Fibroblast of the aortic adventitia (primary cell): ENCODE measurements at places on chromosomes 4 and X.

DNA sequence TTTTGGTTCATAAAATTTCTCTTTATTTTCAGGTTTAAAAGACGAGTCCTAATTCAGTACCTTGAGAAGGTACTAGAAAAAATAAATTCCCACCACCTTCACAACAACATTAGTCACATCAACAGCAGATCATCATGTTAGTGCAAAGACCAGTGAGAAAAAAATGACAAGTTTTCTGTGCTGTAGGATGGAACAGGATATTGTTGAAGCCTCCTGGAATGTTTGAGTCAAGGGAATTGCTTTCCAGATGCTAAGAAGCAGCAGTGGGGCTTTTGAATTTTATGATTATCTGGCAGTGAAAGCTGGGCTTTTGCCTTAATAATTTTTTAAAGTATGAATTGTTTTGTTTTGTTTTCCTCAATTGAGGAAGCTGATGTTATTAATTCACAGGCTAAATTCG, 61.0 kb downstream of the INTS6L start:
- no peak for DNase-seq

- DNase-seq = no peak
Measured at GRCh38 chr4:41110050-41110449, 104.3 kb downstream of the APBB2 start.

- DNase-seq = no peak
Measured at GRCh38 chr4:183297675-183298074, 22.4 kb downstream of the CLDN22 start.

DNA sequence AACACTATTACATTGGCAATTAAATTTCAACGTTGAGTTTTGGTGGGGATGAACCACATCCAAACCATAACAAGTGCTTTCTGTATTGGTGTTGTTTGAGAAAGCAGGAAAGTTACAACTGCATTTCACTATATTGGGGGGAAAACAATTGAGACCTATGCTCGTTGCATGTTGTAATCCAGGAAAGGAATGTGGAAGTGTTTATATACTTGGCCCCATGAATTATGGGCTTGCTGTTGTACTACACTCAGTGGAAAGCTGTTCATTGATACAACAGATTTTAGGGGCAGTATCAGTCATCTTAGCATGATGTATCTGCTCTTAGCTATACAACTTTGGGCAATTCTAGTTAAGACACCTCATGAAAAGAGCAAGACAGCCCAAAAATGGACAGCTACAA, 52.4 kb downstream of the KLHL5 start:
- no peak for DNase-seq

- DNase-seq = no peak
Measured at GRCh38 chrX:85941275-85941674, 106.1 kb downstream of the CHM start.

GRCh38 chr4:55820279-55820678, 689 bp downstream of the EXOC1L start:
- no peak for DNase-seq

DNA sequence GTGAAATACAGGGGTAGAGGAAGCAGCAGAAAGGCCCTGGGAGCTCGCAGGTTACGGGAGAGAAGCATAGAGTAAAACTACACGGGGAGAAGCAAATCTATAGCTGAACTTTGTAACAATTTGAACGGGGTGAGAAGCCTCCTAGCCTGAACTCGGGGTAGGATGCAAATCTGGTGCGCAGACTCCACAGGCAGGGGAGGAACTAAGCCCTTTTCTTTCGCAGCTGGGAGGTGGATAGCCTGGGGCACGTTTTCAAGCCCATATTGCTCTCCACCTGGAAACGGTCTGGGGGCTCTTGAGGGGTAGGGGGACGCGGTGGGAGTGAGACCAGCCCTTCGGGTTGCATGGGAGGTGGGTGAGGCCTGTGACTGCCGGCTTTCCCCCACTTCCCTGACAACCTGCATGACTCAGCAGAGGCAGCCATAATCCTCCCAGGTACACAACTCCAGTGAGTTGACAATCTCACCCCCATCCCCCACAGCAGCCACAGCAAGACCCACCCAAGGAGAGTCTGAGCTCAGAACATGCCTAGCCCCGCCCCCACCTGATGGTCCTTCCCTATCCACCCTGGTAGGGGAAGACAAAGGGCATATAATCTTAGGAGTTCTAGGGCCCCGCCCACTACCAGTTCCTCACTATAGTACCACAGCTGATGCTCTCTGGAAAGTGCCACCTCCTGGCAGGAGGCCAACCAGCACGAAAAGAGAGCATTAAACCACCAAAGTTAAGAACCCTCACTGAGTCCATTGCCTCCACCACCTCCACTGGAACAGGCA, 29.9 kb downstream of the SOWAHB start:
- no peak for DNase-seq

- peak; percentile 19 for DNase-seq
Measured at GRCh38 chr4:87499403-87500091, 29.6 kb downstream of the SPARCL1 start.

GRCh38 chr4:173262375-173262774, 71.8 kb downstream of the HMGB2 start:
- no peak for DNase-seq

- no peak for DNase-seq
Measured at GRCh38 chr4:121693886-121694285, 2.9 kb downstream of the ANXA5 start.

- no peak for DNase-seq
Measured at GRCh38 chrX:48956728-48957414, 536 bp downstream of the OTUD5 start.

DNA sequence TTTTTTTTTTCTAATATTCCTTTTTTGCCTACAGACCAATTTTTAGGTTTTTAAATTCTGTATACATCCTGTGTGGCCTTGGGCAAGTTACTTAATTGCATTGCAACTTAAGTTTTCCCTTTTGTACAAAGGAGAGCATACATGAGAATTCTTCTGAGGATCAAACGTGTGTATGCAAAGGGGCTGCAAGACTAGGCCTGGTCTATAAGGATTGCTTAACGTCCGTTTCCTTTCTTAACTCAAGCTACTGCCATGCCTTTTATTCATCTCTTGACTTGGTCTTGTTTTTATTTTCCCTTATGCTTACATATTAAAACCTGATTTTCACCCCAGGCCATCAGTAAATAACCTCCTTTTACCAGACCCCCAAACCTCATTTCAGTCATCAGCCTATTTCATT, 13.6 kb downstream of the RBPJ start:
- DNase-seq = no peak

- no peak for DNase-seq
Measured at GRCh38 chr4:121574618-121575017, 122.2 kb downstream of the ANXA5 start.

DNA sequence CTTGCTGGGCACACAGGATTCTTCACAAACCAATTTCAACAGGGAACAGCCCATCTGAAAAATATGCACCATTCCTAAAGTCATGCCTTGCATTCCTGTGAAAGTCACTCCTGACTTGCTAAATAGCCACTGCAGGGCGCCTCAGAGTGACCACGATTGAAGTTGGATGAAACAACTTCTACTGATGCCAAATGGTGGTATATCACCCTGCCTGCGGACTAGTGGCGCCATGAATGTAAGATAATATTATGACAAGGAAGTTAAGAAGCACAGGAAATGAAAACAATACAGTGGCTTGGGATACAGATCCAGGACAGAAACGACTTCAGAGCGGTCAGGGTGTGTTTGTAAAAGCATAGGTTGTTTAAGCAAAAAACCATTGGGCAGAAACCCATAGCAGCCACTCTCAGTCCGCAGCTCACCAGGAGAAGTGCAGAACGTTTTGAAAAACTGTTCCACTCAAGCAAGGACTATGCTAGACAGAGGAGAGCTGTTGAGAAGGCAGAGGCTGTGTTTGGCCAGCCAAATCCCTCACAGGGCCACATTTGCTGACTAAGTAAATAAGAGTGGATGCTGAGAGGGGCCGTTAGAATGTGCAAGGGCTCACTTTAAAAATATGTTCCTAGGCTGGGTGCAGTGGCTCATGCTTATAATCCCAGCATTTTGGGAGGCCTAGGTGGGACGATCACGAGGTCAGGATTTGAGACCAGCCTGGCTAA, 250.4 kb downstream of the PTTG2 start:
- DNase-seq = peak; percentile 46

DNA sequence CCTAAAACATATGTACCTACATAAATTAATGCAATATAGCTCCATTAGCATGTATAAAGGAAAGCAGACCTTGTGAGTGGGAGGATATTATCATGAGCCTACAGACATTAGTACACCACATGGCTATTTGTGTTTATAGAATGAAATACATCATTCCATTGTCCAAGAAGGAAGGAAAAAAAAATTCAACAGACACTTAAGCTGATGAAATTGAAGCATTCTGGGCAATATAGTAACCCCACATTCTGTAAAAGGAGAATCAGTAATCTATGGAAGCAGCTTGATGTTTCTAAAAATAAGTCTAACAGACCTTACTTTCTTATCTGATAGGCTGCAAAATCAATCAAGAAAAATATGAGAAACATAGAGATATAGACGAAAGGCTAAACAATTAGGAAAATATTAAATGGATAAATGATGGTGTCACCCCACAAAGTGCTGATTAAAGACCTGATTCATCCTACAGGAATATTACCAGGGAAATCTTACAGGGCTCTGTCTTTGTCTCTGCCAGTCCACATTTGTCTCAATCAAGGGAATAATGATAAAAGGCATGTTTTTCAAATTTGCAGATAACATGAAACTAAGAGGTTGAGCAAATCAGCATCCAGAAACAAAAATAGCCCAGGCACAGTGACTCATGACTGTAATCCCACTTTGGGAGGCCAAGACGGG, 76.8 kb downstream of the COMMD8 start:
- peak; percentile 87 for DNase-seq

- DNase-seq = peak; percentile 94
Measured at GRCh38 chr4:145230726-145231125, 50.3 kb upstream of the OTUD4 start.

DNA sequence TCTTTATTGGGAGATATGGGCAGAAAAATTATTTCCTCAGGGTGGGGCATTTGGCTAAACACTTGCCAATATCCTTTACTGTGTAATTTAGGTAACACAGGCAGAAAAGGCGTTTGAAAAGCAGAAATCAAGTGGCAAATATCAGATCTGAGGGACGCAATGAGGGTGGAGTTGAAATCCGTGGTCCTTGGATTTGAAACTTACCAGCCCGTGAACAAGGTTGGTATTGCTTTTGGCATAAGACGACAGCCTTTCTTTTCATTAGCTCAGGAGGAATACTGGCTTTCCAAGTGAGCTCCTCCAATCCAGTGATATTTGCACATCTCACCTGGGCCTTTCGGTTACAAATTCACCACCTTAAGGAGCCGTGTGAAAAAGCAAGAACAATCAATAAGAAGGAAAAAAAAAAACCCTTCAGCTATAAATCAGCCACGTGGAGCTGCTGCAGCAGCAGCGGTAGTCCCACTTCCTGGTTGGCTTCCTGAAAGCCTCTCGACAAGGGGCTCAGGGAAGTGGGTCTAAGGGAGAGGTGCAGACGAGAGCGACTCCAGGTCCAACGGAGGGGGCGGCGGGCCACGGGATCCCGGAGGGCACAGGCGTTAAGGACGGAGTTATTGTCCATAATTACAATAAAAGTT, 734 bp upstream of the GALNT7 start:
- DNase-seq = peak; percentile 22

- DNase-seq = peak; percentile 76
Measured at GRCh38 chr4:26105815-26106699, 192.0 kb downstream of the SMIM20 start.

DNA sequence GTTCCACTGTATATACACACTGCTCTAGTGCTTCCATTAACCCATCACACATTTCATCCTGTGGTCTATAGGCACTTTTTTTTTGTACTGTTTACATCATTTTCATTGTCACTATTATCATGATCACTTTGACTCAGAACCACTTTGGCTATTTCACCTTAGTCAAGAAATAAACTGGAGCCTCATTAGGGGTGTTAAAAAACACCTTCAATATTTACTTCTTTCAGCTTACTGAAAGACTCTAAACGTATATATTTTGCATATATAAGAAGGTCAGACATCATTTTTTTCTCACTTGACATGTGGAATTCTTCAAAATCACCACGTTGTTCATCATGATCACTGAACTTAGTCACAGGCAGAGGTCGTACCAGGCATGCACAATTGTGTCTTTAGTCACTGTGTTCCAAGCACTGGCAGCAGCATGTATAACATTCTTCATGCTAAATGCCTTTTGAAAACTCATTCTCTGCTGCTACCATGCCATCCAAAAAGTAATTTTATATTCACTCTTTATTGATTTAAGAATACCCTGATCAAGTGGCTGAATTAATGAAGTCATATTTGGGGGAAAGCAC, 229.2 kb upstream of the ARSJ start:
- DNase-seq = peak; percentile 16

DNA sequence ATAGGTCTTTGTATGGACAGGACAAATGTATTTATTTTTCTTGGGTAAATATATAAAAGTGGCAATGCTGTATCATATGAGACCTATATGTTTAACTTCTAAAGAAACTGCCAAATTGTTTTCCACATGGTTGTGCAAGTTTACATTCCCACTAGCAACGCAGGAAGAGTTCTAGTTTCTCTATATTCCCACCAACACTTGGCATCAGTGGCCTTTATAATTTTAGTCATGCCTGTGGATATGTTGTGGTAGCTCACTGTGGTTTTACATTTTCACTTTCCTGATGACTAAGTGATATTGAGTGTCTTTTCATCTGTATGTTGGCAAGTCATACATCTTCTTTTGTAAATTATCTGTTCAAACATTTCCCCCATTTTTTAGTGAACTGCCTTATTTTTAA, 126.0 kb downstream of the EMCN start:
- DNase-seq = peak; percentile 37

DNA sequence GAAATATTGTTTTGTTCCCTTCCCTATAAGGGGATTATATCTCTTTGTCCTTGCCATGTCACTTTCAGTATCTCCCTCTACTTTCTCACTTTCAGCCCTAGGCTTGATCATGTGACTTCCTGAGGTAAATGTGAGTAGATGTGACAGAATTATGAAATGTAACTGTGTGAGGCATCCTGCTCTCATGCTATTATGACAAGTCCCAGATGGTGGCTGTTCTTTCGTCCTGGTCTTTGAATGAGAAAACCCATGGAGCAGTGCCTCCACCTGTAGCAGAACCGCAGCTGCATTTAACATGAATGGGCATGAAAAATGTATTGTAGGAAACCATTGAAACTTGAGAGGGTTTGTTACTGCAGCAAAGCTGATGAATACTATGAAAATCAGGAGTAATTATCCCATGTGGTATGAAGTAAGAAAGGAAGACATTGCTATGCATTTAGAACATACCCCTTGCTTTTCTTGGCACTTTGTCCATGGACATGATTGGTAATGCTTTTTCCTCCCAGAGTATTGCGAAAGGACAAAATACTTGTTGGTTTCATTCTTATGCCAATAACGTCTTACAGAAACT, 202.2 kb upstream of the GPRIN3 start:
- peak; percentile 84 for DNase-seq
